Uterus (tissue), 4 donors: ENCODE measurements at places on chromosomes 2 and 18. TPM values are rescaled to one million over a fixed set of nuclear protein-coding genes. Genes with fewer than 3 reads are reported as not detected.

- no peak for DNase-seq
Measured at GRCh38 chr18:12052866-12053265, 40.8 kb upstream of the ANKRD62 start.

GRCh38 chr2:212173756-212174510, 364.7 kb downstream of the ERBB4 start:
- DNase-seq: no peak

LINC00305 gene
- 0.97 TPM for total RNA-seq

- no peak for DNase-seq
Measured at GRCh38 chr2:231200805-231201474, 2.5 kb downstream of the ARMC9 start.

GRCh38 chr2:222689322-222689721, 17.9 kb downstream of the MOGAT1 start:
- DNase-seq: no peak

- no peak for DNase-seq
Measured at GRCh38 chr18:48729404-48729803, 190.6 kb downstream of the CTIF start.

REG3A gene
- not detected for total RNA-seq

DNA sequence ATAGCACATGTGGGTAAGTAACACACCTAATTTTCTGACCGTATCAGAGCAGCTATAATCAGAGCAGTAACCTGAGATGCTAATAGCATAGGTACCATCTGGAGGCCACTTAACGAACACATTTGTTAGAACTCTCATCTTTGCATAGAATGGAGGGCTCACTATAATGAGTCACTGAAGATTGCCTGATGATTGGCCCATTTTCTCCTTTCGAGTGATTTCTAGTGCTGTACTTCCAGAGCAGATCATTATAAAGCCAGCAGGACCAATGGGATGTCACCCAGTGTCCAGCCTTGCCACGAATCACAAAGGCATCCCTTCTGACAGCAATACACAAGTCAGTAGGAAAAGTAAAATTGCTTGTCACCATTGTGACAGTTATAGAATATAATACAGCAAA, 81.7 kb upstream of the REV1 start:
- no peak for DNase-seq

DNA sequence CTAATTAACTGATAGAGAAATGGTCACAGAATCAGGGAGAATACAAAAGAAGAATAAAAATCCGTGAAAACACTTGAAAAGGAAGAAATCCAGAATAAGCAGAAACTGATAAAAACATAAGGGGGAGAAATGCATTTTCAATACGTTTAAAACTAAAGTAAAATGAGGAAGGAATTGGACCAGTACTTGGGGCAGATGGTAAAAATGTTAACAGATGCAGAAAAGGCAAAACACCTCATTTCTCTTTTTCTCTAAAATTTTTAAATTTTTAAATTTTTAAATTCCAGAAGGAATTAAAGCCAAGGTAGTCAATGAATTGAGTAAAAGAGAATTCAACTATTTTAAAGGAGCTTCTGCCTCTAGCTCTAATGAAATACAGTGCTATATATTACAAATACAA, 353.9 kb downstream of the METTL4 start:
- no peak for DNase-seq

- no peak for DNase-seq
Measured at GRCh38 chr2:86014493-86014892, 91.2 kb downstream of the POLR1A start.

GRCh38 chr2:151189125-151189524, 72.5 kb downstream of the RBM43 start:
- DNase-seq: no peak

DNA sequence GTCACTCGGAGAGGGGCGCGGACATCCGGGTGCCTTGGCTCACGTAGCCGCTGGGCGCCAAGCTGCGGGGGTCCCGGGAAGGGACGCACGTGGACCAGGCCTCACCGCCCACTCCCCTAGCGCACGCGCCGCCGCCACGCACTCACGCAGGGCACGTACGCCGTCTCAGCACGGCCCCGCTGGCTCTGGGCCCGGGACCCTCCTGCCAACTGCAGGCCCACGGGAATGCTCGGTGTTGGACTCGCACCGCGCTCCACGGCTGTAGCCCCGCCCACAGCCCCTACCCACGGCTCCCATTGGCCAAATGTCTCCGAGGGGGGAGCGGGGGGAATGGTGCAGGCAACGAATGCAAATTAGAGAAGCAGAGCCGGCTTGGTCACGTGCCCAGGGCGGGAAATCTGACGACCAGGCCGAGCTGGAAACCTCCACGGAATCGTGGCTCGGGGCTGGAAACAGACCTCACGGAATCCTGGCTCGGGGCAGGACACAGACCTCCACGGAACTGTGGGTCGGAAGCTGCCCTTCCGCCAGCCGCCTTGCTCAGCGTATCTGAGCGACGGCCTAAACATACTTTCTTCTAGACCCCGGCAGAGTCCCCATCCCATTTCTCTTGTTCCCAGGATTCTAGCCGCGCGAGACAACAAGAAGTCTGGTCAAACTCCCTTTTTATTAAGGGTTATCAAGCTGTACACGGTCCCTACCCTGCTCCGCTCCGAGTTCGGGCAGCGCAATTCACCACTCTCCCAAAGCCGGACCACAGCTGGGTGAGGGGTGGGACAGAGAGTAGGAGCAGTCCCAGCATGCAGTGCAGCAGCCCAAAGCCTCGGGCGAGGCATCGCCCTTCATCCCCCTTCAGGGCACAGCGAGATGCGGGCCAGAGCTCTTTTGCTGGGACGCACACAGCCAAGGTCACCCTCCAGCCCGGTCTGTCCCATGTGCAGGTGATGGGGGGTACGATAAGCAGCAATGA, at the start of gene ABCB6:
Gene ABCB6 (minus strand): TSS at position 227 of the 970 bp plus-strand sequence. CDS start 285 bp downstream, outside the sequence.
- DNase-seq: peak; percentile 98
